ENCODE measurements at places on chromosomes 5 and 9.

DNA sequence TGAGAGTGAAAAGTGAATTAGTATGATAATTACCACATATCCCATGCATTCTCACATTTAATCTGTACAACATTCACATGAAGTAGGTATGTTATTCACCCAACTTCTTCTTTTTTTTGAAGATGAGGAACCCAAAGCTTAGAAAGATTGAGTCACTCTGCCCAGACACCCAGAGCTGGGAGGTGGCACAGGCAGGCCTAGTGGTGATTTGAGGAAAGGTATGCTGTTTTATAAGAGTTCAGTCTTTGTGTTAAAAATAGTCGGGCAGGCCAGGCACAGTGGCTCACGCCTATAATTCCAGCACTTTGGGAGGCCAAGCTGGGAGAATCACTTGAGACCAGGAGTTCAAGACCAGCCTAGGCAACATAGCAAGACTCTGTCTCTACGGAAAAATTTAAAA lies 285.3 kb downstream of the NR3C1 start:
- DNase-seq = no peak

DNA sequence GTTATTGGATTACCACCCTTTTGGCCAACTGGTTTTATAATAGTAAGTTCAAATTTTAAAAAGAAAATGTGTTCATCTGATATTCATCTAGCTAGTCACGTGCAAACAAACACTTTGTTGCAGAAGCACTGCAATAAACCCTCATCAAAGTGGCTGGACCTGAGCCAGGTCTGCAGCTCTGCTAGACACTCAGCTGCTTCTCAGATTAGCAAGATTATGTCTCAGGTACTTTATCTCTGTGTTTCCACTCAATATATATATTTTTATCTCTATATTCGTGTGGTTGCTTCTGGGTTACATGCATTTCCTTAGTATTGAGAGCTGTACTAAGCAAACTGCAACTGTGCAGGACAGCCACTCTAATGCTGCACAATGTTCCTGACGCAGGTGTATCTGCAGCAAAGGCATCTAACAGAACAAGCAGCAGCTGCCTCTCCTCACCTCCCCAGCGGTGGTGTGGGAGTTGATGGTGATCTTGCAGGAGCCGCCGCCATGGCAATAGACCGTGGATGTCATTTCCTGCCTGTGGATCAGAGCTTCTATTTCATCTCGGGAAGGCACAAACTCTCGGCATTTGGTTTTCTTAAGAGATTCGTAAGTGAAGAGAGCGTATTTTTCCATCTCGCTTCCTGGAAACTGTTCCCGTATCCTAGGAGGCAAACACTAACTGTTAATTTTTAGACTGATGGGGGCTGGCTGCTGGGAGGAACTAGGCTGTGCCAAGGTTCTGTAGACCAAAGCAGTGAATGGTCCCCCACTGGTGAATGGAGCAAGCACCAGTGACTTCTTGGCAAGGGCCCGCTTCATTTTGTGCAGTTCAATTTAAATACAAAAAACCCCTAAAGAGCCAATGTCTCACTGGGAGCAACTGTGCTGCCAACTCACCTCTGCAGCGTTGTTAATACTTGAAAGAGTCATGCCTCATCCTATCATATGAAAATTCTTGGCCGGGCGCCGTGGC lies 56.7 kb upstream of the RETREG1 start:
- no peak for DNase-seq

- DNase-seq = no peak
These were observed 100.9 kb upstream of the IL6ST start for GRCh38 chr5:56095579-56096102.

DNA sequence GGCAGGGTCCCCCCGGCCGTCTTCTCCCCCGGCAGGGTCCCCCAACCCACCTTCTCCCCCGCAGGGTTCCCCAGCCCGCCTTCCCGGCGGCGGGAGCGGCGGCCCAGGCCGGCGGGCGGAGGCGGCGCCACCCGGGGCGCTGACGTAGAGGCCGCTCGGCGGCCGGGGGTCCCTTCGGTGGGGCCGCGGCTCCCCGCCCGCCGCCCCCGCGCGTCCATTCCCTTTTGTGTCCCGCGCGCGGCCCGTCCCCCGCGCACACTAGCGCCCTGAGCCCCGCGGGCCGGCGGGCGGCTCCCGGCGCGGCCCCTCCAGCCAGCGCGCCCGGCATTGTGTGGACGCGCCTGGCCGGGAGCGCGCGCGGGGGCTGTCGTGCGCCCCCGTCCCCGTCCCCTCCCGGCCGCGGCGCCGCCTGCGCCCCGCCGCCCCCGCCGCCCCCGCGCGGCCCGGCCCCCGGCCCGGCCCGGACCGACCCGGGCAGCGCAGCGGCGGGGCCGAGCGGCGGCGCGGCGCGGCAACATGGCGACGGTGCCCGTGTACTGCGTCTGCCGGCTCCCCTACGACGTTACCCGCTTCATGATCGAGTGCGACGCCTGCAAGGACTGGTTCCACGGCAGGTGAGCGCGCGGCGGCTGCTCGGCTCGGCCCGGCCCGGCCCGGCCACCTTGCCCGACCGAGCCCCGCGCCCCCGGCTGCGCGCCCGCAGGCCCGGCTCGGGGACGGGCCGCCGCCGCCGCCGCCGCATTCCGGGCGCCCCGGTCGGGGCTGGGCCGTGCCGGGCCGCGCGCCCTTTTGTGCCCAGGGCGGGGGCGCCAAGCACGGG lies at the start of gene PHF2:
Gene PHF2 (plus strand): TSS at position 327 of the 820 bp plus-strand sequence. CDS start 190 bp downstream, at position 517.
- DNase-seq = no peak

GRCh38 chr5:37437711-37438110 lies 58.6 kb downstream of the WDR70 start:
- no peak for DNase-seq

- no peak for DNase-seq
These were observed 49.9 kb downstream of the JMY start for GRCh38 chr5:79285833-79286232.

DNA sequence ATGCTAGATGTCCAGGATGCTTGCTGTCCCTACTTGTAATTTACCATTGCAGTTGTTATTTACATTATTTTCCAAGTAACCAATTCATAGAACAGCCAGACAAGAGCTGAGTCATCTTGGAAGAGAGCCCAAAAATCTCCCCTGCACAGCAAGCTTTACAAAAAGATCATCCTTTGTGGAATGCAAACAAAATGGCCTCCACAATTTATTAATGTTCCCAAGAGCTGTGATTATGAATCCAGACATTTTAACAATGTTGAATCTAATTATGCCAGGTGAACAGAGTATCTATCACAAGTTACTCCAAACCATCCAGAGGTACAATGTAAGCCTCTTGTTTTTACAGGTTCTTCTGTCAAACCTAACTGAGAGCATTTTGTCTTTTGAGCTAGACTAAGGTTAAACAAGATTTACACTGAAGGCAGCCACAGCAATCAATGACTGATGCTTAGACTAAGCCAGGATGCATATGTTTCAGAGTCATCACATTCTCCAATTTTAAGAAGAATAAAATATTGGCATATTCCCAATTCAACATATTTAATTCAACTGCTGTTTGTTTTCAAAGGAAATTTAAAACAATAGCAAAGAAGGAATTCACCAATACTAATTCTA lies 95.3 kb upstream of the SLC12A2 start:
- DNase-seq = no peak

DNA sequence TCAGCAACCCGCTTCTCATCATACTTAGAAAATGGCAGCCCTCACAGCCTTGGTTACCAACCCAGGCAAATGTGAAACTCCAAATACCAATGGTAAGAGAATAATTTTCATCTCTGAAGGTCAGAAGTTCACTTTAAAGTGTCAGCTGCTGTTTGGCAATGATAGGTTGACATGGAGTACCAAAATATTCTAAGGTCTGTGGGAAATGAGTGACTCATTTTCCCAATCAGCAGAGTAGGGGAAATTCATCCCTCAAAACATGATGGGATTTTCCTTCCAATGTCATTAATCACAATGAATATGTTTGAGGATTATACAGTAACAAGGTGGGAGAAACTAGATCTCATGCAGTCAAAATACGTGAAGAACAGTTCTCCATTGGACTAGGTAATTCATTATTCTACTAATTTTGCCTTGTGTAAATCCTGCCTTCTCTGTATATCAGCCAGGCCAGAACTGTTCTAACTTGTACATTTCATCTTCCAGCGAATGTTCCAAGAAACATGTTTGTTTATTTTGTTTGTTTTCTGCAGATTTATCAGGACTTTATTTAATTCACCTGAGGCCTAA lies 53.1 kb upstream of the ERBIN start:
- DNase-seq = no peak

DNA sequence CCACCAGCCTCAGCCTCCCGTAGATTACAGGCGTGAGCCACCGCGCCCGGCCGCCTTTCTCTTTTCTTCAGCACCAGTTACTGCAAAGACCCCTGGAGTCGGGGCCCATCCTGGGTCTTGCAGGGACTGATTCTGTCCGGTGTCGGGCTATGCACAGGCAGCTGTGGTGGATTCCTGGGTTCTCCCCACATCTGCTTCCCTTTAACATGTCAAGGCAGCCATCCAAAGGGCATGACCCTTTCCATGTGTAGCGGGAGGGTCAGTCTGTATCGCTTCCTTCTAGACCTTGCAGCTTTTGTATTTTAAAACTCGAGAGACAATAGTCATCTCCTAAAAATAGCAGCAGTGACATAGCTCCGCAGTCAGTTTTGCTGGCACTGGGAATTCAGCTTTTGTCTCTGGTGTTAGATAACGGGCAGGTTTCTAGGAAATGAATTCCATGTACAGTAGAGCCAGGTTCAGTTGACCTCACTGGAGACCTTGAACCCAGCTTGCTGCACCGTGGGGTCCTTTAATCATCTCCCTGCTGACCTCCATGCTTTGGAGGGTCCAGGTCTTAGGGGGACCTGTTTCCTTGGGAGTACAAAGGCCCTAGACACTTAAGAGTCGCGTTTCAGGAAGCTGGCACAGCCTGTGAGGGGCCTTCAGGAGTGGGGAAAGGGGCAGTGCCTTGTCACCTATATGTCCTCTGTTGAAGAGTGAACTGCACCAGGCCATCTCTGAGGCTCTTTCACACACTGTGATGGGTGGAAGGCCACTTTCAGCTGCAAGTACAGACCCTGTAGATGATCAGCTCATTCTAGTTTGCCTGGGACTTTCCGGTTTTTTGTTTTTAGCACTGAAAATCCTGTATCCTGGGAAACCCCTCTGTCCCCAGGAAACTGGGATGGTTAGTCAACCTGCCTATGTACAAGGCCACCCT lies 13.8 kb downstream of the ANKRD33B start:
- DNase-seq = no peak

DNA sequence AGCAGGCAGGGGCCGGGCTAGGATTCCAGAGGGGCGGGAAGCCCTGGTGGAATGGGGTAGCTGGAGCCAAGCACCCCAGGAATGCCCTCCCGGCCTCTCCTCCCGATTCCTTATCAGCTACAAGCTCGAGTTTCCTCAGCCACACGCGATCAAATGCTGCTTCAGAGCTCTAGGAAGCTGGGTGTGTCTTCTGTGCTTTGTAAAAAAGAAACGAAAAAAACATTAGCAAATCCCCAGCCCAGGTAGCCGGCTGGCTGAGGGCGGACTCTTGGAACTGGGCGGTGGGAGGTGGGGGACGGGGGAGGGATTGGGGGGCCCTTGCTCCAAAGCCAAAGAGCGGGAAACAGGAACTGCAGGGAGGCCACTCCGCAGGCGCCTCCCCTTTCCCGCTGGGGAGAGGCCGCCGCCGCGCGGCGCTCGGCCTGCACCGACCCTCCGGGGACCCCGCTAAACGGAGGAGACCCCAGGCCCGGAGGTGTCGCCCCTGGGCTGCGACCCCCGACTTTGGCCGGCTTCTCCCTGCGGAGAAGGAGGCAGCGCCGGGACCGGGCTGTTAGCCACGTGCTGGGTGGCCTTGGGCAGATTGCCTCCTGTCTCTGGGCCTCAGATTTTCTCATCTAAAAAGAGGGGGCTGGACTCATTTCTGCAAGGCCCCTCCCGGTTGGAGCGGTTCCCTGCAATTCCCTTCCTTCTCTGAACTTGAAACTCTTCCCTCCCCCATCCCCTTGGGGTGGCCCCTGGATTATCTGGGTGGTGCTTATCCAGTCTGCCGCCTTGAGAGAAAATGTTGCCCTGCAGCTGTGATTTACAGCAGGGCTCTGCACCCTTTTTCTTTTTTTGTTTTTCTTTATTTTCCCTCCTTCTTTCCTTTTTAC lies 40.9 kb upstream of the FABP6 start:
- DNase-seq = no peak

GRCh38 chr5:80921026-80921425 lies 39.1 kb upstream of the RASGRF2 start:
- DNase-seq = no peak

- no peak for DNase-seq
These were observed 132.8 kb upstream of the MPDZ start for GRCh38 chr9:13412331-13412730.

DNA sequence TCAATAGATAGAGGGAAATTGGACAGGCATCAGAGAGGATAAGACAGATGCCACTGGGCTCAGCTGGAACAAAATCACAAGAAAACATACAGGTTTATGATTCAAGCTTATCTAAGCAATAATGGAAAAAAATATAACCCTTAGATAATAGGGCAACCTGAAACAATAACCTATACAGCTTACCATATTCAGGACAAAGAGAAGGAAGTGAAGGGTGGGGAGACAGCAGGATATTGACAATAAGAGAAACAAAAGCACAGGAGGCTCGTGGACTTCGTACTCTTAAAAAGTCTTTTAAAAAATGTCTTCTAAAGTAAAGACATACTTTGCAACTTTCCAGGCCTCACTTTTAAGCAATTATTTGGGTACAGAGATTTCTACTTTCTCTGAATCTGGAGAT lies 225.3 kb downstream of the NTRK2 start:
- DNase-seq = no peak

DNA sequence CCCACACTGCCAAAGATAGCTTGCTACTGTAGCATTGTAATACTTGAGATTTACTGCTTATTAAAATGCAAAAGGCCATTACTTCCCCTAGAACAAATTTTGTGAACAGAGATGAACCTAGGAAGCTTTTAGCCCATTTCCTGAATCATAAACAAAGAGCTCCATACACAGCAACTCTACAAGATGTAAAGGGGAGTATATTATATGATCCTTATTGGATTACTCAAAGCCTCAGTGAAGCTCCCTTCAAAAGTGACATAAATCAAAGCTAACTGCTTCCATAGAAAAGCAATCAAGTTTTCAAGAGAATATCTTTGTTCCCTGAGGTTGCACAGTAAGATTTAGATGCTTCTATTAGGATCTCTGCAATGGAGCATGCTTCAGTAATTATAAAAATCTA lies 629.8 kb downstream of the EFNA5 start:
- no peak for DNase-seq

GRCh38 chr9:134969156-134970045 lies 51.7 kb upstream of the FCN1 start:
- no peak for DNase-seq

DNA sequence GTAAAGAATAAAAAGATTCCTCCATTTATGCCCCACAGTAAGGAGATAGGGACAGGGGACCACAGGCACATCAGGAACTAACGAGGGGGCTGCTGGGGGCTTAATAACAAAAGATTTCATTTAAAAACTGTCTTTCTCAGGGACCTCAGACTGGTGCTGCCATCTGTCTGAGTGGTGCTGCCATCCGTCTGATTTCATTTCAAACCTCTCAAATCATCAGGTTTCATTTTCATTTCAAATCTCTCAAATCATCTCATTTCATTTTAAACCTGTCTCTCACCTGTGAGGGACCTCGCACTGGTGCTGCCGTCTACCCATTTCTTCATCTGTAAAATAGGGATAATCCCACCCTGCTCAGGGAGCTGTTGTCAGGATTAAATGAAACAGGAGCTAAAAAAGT lies 45.9 kb downstream of the ADRA1B start:
- DNase-seq = no peak

Measured in stimulated activated CD8-positive, alpha-beta memory T cell treated with anti-CD3 and anti-CD28 coated beads, Interleukin-12 subunit alpha, Interleukin-12 subunit beta, amount 100 ng/mL, for 1 hour (primary cell).